Memory B cell (primary cell): ENCODE measurements at places on chromosomes 1 and 21.

GRCh38 chr1:19828546-19828945 lies 13.5 kb upstream of the RNF186 start:
- H3K27me3 ChIP-seq = peaks cover 15% of the 10 kb centered on the region
- H3K36me3 ChIP-seq = no peaks in the 10 kb centered on the region
- no peak overlapping the region for H3K27ac ChIP-seq
- H3K4me1 ChIP-seq = peaks cover 3% of the 10 kb centered on the region
- H3K4me3 ChIP-seq = no peak overlapping the region

DNA sequence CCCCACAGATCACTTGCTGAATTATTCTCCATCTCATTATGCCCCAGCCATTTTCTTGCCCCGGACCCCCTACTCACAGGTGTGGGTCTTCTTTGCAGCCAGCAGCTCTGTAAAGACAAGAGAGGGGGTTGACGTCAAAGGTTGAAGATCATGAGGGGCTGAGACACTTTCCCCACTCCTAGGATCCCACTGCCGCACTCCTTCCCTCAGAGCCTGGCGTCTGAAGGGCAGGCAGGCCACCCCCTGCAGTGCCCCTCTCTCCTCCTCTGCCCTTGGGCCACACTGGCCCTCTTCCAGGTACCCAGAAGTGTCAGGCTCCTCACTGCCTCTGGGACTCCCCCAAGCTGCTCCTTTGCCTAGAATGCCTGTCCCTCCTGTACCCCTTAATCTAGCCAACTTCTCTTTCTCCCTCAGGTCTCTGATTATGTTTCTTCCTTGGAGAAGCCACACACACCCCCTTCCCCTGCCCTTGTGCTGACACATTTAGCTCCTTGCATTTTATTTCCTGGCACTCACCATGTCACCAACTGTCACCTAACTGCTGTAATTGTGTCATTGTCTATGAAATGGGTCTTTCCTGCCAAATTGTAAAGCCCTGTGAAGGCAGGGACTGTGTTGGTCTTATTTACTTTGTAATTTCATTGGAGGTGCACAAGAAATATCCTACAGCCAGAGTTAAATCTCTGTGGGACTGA lies 2.1 kb downstream of the RORC start:
- H3K4me3 ChIP-seq = no peak overlapping the region
- H3K4me1 ChIP-seq = peaks cover 10% of the 10 kb centered on the region
- peaks cover 22% of the 10 kb centered on the region for H3K27me3 ChIP-seq
- no peaks in the 10 kb centered on the region for H3K36me3 ChIP-seq

- peaks cover 4% of the 10 kb centered on the region for H3K27me3 ChIP-seq
- H3K36me3 ChIP-seq = no peaks in the 10 kb centered on the region
- peak overlapping the region; percentile 22 for H3K4me3 ChIP-seq
- H3K4me1 ChIP-seq = peaks cover 3% of the 10 kb centered on the region
- DNase-seq = no peak
Observed at GRCh38 chr1:109530457-109531087, 9.1 kb upstream of the GPR61 start.

DNA sequence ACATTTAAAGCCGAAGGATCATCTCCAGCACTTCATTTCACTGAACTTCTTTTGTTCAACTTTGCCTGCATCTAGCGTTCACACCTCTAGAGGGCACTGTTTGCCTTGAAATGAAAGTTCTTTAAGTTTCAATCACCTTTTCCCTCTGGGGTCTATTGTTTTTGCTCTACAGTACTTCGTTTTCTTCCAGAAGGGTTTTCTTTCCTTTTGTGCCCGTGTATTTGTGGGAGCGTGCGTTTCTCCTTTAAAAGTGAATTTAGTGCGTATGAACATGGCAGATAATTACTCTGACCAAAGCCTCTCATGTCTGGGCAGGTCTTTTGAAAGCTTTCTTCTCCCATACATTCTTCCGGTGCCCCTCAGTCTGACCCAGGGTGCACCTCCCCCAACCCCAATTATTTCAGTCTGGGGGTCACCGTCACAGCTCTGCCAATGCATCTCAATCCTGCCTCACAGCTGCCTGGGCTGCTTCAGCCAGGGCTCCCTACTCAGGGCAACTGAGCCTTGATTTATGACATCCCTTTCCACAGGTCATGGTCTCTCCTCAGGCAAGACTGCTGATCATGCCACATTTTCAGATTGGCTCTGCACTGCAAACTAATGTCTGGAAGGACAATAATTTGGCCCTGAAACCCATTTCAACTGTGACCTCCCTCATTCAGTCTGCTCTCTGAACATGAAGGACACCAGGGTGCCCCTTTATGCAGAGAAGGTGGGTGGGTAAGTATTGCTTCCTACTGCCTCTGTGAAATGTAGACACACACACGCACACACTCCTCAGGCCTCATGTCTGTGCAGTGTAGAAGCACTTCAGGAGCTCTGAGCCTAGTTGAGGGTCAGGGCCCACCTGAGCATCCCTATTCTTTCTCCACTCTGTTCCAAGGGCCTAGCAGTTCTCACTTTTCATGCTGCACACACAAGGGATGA lies 88.6 kb downstream of the NUF2 start:
- H3K27ac ChIP-seq = no peak overlapping the region
- H3K36me3 ChIP-seq = no peaks in the 10 kb centered on the region
- peaks cover 18% of the 10 kb centered on the region for H3K4me1 ChIP-seq
- DNase-seq = peak; percentile 21
- no peak overlapping the region for H3K4me3 ChIP-seq
- peaks cover 3% of the 10 kb centered on the region for H3K27me3 ChIP-seq

- H3K27me3 ChIP-seq = peaks cover 4% of the 10 kb centered on the region
- H3K27ac ChIP-seq = no peak overlapping the region
- H3K4me3 ChIP-seq = no peak overlapping the region
- no peak for DNase-seq
- peaks cover 14% of the 10 kb centered on the region for H3K4me1 ChIP-seq
Observed at GRCh38 chr1:201742476-201742875, 86.5 kb upstream of the IPO9 start.

GRCh38 chr1:34073028-34073695 lies 91.9 kb downstream of the CSMD2 start:
- no peaks in the 10 kb centered on the region for H3K36me3 ChIP-seq
- DNase-seq = no peak
- H3K4me1 ChIP-seq = no peaks in the 10 kb centered on the region

DNA sequence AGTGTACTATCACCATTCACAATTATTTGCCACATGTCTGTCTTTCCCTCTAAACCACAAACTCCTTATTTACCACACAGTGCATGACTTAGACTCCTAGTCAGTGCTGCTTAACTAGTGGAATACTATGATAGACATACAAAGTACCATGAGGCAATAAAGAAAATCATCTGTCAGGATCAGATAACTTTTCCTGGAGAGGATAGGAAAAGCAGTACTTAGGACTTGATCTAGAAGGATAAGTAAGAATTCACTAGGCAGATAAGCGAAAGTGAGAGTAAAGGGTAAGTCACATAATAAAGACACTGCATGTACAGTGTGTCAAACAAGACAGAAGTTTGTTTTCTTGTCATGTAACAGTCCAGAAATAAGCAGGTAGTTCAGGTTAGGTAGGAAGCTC lies 21.2 kb upstream of the TSPAN1 start:
- H3K4me3 ChIP-seq = no peak overlapping the region
- no peaks in the 10 kb centered on the region for H3K4me1 ChIP-seq
- H3K27me3 ChIP-seq = no peaks in the 10 kb centered on the region
- no peaks in the 10 kb centered on the region for H3K36me3 ChIP-seq

- H3K27me3 ChIP-seq = peaks cover 6% of the 10 kb centered on the region
- no peak for DNase-seq
- peaks cover 5% of the 10 kb centered on the region for H3K36me3 ChIP-seq
- no peak overlapping the region for H3K4me3 ChIP-seq
Observed at GRCh38 chr1:230030122-230030821, 36.8 kb upstream of the GALNT2 start.

GRCh38 chr1:160207771-160208556 lies 2.8 kb downstream of the PEA15 start:
- H3K27me3 ChIP-seq = no peaks in the 10 kb centered on the region
- peak overlapping the region; percentile 90 for H3K27ac ChIP-seq
- peaks cover 19% of the 10 kb centered on the region for H3K36me3 ChIP-seq
- no peak for DNase-seq
- no peak overlapping the region for H3K4me3 ChIP-seq
- H3K4me1 ChIP-seq = peaks cover 44% of the 10 kb centered on the region

DNA sequence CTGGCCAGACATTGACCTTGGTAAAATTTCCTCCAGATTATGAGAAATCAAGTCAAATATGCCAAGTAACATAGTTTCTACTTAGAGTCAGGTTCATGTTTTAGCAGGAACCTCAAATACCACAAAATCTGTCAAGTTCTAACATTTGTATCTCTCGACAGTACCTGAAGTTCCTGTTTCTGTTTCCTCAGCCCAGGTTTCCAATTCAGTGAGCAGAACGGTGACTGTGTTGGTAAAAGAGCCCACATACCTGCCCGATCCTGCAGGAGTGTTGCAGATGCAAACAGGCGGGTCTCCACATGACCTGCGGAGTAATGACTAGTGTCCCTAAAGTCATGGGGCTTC lies 57.9 kb upstream of the LGALS8 start:
- H3K27me3 ChIP-seq = peaks cover 33% of the 10 kb centered on the region
- no peak overlapping the region for H3K27ac ChIP-seq
- peaks cover 1% of the 10 kb centered on the region for H3K36me3 ChIP-seq

DNA sequence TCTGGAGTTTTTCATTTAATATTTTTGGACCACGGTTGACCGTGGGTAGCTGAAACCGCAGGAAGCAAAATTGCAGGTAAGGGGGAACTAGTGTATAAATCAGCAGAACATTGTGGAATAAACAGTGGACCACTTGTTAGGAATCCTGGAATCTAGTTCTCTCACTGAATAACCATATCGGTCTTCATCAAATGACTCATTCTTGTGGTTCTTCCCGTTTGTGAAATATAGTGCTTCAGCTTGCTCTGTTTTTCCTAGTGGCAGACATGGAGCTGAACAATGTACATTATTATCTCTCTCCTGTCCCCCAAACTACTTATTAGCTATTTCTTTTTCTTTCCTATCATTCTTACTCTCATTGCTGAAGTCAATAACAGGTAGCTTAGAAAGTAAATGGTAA lies 61.9 kb downstream of the HSPA13 start:
- H3K27me3 ChIP-seq = peaks cover 10% of the 10 kb centered on the region
- no peak for DNase-seq
- H3K36me3 ChIP-seq = no peaks in the 10 kb centered on the region
- H3K4me3 ChIP-seq = no peak overlapping the region

DNA sequence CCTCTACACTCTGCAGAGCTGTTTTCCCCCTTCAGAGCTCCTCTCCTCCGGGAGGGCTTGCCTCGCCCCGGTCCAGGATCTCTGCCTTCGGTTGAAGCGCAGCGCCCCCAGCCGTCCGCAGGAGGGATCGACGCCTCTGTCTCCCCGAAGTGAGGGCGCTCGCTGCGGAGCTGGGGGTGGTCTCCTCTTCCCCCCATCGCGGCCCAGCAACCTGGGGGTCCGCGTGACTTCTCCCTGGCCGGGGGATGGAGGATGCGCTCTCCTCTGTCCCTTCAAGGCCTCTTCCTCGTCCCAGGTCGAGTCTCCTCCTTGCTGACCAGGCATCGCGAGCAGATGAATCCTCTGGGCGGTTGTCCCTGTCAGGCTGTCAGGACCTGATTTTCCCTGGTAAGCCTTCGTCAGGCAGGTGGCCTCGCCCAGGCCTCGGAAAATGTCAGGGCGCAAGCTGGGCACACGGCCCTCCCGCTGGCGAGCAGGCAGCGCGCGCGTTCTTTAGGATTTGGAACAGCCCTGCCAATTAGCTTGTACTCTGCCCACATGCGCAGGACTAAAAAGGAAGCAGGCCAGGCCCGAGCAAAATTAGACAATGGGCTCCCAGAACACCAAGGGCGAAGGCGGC lies 90.5 kb downstream of the EDEM3 start:
- no peaks in the 10 kb centered on the region for H3K4me1 ChIP-seq
- no peaks in the 10 kb centered on the region for H3K36me3 ChIP-seq
- DNase-seq = no peak
- no peak overlapping the region for H3K27ac ChIP-seq

- H3K27ac ChIP-seq = peak overlapping the region; percentile 55
- peak; percentile 53 for DNase-seq
- no peaks in the 10 kb centered on the region for H3K36me3 ChIP-seq
- peak overlapping the region; percentile 73 for H3K4me3 ChIP-seq
Observed at GRCh38 chr1:157505481-157506272, 46.6 kb downstream of the FCRL5 start.

DNA sequence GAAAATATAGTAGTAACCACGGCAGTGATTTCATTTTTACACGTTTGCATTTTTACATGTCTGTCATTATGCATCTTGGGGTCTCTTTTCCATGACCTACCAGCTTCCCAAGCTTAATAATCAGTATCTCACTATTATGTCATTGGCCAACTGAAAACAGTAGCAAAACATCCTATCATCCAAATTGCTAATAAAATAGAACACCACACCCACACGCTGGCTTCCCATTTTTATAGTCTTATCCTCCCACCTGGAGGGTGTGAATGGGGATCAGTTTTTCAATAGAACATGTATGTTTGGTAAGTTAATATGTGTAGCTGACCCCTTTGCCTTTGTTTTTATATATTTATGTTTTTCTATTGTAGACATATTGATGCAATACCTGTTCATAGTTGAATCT lies 11.8 kb downstream of the TFF3 start:
- peaks cover 14% of the 10 kb centered on the region for H3K27me3 ChIP-seq
- no peaks in the 10 kb centered on the region for H3K4me1 ChIP-seq
- no peak overlapping the region for H3K4me3 ChIP-seq
- DNase-seq = no peak

DNA sequence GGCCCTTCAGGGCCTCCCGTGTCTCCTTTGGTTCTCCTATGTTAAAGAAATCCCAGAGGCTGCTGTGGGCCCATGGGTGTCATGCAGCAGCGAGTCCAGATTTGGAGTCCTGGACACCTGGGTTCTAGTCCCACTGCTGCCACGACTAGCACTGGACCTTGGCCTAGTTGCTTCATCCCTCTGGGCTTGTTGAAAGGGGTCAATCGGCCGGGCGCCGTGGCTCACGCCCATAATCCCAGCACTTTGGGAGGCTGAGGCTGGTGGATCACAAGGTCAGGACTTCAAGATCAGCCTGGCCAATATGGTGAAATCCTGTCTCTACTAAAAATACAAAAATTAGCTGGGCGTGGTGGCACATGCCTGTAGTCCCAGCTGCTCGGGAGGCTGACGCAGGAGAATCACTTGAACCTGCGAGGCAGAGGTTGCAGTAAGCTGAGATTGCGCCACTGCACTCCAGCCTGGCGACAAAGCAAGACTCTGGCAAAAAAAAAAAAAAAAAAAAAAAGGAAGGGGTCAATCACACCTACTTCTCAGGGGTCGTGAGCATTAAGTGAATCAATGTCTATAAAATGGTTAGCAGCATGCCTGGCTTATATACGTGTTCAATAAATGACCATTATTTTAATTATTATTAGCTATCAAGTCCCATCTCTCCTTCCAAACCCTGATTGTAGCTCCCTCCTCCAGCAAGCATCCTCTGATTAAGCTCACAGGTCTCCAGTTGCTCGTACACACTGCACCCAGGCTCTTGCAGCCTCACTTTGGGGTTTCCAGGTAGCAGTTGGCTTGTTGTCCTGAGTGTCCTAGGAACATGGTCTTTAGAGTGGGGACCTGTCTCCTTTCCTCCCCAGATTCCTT lies 43.8 kb downstream of the KIRREL1 start:
- H3K27ac ChIP-seq = no peak overlapping the region
- no peaks in the 10 kb centered on the region for H3K4me1 ChIP-seq
- no peaks in the 10 kb centered on the region for H3K36me3 ChIP-seq
- no peak for DNase-seq

GRCh38 chr21:43734928-43735229 lies 15.9 kb downstream of the PDXK start:
- H3K4me3 ChIP-seq = no peak overlapping the region
- no peak overlapping the region for H3K27ac ChIP-seq
- DNase-seq = no peak
- H3K4me1 ChIP-seq = peaks cover 13% of the 10 kb centered on the region
- no peaks in the 10 kb centered on the region for H3K27me3 ChIP-seq

- H3K4me3 ChIP-seq = no peak overlapping the region
- no peaks in the 10 kb centered on the region for H3K27me3 ChIP-seq
- H3K27ac ChIP-seq = no peak overlapping the region
- H3K36me3 ChIP-seq = no peaks in the 10 kb centered on the region
Observed at GRCh38 chr1:196535727-196536126, 72.5 kb downstream of the KCNT2 start.
